Thoracic aorta (tissue), 2 donors: ENCODE measurements at places on chromosomes 11 and 22. TPM values are rescaled to one million over a fixed set of nuclear protein-coding genes. Genes with fewer than 3 reads are reported as not detected.

DNA sequence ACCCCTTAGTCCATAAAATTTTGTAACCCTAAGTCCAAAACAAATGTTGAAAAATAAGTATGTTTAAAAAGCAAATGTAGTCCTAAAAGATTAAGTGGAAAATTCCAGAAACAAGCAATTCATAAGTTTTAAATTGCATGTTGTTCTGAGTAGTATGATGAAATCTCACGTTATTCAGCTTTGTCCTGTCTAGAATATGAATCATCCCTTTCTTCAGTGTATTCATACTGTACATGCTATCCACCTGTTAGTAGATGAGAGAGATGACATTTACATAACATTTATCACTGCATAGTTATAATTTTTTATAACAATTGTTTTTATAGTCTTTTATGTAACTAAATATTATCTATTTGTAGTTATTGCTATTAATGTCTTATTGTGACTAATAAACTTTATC, 622.3 kb upstream of the CHORDC1 start:
- H3K36me3 ChIP-seq: no peaks in the 10 kb centered on the region
- H3K4me1 ChIP-seq: no peaks in the 10 kb centered on the region
- no peak overlapping the region for H3K27ac ChIP-seq
- H3K4me3 ChIP-seq: no peak overlapping the region
- DNase-seq: no peak
- H3K27me3 ChIP-seq: no peaks in the 10 kb centered on the region

DNA sequence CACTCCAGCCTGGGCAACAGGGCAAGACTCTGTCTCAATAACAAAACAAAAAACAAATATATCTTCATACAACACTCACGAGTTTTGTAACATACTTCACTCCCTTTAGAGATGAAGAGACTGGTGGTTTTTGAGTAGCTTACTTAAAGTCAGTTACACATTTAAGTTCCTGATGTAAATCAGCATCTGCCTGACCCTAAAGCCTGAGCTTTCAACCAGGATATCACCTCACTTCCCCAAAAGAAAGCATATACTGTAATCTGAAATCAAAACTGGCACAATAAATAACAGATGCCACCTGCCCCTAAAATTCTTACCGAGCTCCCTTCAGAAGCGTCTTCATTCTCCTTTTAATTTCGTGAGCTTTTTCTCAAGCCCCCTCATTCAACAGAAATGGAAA, 31.5 kb downstream of the LARGE1 start:
- no peak overlapping the region for H3K27ac ChIP-seq
- H3K36me3 ChIP-seq: no peaks in the 10 kb centered on the region
- peaks cover 10% of the 10 kb centered on the region for H3K4me1 ChIP-seq
- no peaks in the 10 kb centered on the region for H3K27me3 ChIP-seq
- no peak for DNase-seq

LDLRAD3 gene
- 6.1 TPM for total RNA-seq

DNA sequence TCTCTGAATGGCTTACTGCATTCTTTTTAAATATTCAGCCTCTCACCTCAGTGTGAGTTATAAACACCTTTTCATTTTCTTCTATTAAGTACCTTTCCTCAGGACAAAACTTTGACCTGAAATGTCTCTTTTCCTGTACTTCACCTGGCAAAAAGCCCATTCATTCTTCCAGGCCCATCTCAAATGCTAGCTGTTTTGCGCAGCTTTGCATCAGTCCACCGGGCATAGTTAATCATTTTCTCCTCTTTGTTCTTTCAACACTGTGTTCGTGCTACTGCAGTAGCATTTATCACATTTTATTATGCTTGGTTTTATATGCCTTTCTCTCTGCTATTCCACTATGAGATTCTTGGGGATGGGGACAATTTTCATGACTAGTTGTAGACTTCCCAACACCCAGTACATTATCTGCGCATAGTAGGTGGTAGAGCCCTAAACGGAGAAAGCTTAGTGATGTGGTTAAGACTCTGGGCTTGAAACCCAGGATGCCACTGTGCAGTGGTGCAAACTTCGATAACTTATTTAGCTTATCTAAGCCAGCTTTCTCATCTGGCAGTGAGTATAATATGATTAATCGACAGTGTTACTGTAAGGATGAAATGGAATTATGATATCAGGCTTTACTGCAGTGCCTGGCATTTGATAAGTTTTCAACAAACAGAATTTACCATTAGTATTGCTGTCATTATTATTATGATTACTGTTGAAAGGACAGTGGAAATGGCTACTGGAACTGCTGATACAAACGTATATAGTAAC, 695.7 kb downstream of the NELL1 start:
- DNase-seq: no peak
- H3K27ac ChIP-seq: no peak overlapping the region
- H3K4me3 ChIP-seq: no peak overlapping the region
- no peaks in the 10 kb centered on the region for H3K4me1 ChIP-seq
- H3K36me3 ChIP-seq: no peaks in the 10 kb centered on the region

PGA5 gene
- total RNA-seq: not detected

NAALAD2 gene
- 0.68 TPM for total RNA-seq

DNAJB7 gene
- not detected for total RNA-seq

APOL5 gene
- not detected for total RNA-seq

KCNA4 gene
- total RNA-seq: not detected

GRCh38 chr11:2178906-2179494, 7.4 kb upstream of the TH start:
- no peak overlapping the region for H3K27ac ChIP-seq
- H3K27me3 ChIP-seq: no peaks in the 10 kb centered on the region
- no peaks in the 10 kb centered on the region for H3K4me1 ChIP-seq
